ENCODE measurements at places on chromosomes 13 and 19.

GRCh38 chr13:110887597-110888333, 27.1 kb downstream of the ANKRD10 start:
- no peak for DNase-seq

GRCh38 chr19:44653977-44654774, 10.5 kb downstream of the PVR start:
- no peak for DNase-seq

- no peak for DNase-seq
Observed at GRCh38 chr13:57933606-57934005, 302.1 kb downstream of the PCDH17 start.

DNA sequence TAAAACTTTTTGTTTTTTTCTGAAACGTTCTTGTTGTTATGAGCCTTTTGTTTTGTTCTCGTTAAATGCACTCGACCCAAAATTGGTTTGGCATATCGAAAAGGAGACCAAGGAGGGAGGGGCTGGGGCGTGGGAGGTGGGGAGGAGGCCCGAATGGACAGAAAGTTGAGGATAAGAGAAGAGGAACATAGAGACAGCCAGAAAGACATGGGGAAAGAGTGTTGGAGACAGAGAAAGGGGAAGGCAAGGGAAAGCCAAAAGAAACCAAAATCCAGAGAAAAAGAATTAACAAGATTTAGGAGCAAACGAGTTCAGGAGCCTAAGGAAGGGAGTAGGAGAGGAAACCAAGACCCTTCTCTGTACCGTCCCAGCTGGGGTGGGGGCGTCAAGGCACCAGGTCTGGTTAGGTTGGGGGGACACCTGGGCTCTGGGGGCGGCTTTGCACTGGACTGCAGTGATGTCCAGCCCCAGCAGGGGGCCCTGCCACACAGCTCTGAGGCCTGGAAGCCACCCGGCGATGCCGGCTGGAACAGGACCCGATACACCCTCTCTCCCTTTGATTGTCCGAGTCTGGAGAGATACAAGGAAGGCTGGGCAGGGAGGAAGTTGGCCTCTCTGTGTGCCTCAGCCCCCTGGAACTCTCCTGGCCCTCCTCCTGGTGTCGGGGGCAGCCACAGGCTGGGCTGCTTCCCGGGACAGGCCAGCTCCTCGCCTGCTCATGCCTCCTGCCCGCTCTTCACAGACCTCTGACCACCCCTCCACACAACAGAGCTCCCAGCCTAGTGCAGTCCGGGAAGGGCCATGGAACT, 11.6 kb upstream of the ASF1B start:
- DNase-seq, result peak; percentile 15

DNA sequence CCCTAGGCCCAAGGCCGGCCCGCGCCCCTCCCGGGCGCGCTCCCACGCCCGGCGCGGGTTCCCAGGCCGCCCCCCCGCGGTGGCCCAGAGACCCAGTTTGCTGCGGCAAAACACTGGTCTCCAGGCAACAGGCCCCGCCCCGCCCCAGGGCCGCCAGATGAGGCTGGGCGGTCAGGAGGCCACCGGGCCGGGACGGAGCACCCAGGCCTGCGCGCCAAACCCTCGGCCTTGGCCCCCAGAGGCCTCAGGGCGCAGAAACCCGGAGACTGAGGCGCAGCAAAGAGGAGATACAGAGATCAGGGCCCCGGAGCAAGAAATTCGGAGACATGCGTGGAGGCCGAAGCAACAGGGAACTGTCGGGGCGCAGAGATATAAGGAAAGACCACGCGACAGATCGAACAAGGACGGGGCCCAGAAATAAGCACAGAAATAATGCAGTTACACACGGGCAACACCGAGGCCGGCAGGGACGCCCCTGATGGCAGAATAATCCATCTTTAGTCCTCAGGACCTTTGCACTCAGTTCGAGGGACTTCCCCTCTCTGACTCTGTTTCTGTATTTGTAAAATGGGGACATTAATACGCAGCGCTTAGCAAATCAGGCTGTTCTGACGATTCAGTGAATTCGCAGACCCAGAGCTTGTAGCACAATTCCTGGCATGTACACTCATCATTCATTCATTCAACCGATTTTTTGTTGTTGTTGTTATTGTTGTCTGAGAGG, 20.8 kb upstream of the ERCC1 start:
- no peak for DNase-seq

- DNase-seq, result no peak
Observed at GRCh38 chr13:23384111-23384510, 49.4 kb downstream of the SACS start.

DNA sequence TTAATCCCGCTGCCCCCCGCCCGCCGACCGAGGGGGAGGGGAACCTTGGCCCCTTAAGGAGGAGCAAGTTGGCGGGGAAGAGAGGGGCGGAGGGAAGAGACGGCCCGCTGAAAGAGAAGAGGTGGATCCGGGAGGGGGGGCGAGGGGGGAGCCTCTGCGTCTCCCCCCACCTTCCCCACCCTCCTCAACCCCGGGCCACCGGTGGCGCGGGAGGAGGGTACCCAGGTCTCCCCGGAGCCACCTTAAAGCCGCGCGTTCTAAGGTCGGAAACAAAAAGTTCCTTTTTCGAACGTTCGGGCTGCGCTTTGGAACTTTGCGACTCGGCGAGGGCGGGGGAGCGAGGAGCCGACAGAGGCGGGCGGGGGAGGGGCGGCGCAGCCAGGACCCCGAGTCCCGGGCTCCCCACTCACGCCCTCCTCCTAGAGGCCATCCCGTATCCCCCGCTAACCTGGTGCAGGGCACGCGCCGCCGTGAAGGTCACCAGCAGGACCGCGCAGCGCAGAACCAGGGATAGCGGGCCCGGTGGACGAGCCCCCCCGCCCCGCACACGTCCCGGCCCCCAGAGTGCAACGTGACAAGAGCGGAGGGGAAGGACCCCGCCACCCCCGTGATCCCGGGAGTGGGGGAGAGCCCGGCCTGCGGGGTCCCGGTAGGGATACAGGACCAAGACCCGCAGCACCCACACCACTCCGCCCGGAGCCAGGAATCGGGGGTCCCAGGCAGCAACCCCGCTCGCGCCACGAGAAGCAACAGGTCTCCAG, 659 bp downstream of the ERF start:
- no peak for DNase-seq

DNA sequence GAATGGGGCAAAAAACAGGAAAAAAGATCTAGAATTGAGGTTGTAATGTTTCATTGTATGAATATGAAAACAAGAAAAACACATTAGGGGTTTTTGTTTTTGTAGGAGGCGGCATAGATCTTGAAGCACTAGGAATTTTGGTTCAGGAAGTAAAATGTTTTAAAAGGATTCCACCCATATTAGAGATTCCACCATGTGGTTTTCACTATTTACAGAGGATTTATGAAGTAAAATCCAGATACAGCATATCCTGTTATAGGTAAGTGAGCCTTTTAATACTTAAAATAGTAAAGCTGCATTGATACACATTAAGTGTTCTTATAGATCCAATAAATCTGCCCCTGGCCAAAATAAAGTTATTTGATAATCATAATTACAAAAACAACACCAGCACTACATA, 61.4 kb downstream of the MICU2 start:
- DNase-seq, result no peak

GRCh38 chr19:50414864-50415660, 3.7 kb upstream of the SPIB start:
- peak; percentile 7 for DNase-seq

DNA sequence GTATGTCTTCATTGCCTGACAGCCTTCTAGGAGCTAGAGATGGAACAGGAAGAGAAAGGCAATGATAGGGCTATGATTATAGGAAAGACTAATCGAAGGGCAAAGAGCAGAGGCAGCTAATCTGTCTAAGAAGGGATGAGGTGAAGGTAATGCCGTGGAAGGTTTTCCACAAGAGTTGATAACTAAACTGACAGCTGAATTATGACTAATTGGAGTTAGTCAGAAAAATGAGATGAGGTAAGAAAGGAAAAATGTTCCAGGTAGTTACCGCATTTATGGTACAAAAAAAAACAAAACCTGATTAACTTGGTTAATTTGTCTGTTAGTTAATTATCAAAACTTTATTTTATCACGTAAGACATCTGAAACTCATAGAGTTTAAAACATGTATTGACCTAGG, 260.3 kb downstream of the SLITRK6 start:
- no peak for DNase-seq

GRCh38 chr19:46471116-46471733, at the start of gene PNMA8A:
PNMA8A (minus strand) TSS chr19:46471563; CDS start chr19:46471035, 528 bp downstream.
- DNase-seq, result no peak

- peak; percentile 39 for DNase-seq
Observed at GRCh38 chr13:73708393-73708985, 425.7 kb downstream of the KLF12 start.

DNA sequence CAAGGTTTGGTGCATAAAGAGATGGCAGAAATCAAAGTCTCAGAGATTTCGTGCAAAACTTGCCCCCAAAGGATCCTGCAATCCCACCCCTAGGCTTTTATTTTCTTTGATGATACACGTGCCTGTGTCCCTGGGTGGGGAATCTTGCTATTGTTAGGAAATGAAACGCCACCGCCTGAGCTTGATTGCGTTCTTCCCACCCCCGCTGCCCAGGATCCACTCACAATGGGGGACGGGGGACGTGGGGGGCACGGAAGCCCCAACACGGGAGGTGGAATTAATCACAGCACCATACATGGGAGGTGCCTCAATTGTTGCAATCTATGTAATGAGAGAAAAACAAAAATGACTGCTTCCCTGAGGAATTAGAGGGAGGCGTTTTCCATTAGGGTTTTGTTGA, 39.6 kb downstream of the ZNRF4 start:
- DNase-seq, result no peak

DNA sequence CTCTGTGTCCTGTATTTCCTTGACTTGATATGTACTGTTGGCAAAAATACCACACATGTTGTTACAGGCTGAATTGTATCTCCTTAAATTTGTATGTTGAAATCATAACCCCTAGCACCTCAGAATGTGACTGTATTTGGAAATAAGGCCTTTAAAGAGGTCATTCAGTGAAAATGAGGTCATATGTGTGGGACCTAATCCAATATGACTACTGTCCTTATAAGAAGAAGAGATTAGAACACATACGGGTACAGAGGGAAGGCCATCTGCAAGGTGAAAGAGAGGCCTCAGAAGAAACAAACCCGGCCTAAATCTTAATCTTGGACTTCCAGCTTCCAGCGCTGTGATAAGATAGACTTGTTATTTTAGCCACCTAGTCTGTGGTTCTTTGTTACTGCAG, 202.5 kb downstream of the NUFIP1 start:
- DNase-seq, result no peak

DNA sequence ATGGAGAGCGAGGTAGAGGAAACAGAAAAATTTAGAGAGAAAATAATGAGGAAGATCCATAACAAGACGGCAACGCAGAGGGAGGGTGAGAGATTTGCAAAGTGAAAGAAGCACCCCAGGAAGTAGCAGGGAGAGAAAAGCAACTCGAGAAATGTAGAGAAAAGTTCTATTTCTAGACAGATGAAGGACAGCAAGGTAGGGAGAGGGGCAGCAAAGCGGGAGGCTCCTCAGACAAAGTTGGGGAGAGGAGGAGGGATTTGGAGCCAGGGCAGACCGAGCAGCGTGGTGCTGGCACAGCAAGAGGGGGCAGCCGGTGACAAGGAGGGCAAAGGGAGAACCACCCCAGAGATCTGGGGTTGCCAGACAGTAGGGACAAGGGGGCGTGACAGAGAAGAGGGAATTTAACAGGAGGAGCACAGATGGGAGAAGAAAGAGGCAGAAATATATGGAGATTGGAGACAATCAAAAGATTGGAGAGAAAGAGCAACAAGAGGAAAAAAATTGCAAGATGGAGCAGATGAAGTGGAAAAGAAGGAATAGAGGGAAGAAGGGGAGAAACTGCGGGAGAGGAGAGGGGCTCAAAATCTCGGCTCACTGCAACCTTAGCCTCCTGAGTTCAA, 989 bp downstream of the ZNF766 start:
- no peak for DNase-seq

DNA sequence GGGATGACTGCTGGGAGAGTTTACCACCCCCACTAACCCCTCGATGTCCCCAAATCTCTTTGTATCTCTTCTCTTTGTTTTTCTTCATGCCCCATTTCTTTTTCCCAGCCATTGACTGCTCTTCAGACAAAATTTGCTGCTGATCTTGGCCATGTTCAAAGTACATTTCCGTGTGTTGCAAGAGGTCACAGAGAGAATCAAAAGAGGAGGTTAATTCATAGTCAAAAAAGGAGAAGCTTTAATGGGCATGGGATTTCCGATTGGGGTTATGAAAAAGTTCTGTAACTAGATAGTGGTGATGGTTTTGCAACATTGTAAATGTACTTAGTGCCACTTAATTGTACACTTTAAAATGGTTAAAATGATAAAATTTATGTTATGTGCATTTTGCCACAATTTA, 121.1 kb downstream of the FLT1 start:
- DNase-seq, result no peak

DNA sequence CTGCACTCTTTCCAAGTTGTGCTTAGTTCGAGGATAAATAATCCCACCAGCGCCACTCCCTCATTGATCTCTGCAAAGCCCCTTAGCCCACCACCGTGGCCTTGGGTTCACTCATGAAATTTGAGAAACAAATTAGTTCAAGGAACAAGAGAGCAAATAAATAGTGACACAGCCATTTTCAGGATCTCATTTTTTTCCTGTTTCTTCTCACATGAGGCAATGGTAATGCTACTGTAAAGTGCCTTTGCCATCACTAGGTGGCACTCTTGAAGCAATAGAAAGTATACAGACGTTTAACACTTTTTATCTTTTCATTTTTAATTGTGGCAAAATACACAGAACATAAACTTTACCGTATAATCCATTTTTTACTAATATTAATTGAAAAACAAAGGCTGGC, 76.8 kb upstream of the ZNF835 start:
- no peak for DNase-seq
